ENCODE measurements at places on chromosomes 3 and 15. TPM values are rescaled to one million over a fixed set of nuclear protein-coding genes. Genes with fewer than 3 reads are reported as not detected.

GRCh38 chr3:111072031-111072921, 660 bp downstream of the NECTIN3 start:
- peak; percentile 83 for DNase-seq

Gene STRA6
- total RNA-seq = 0.51 TPM

- no peak for DNase-seq
Observed at GRCh38 chr3:108251265-108251664, 29.0 kb upstream of the IFT57 start.

- no peak for DNase-seq
Observed at GRCh38 chr3:177547711-177548350, 350.5 kb upstream of the TBL1XR1 start.

DNA sequence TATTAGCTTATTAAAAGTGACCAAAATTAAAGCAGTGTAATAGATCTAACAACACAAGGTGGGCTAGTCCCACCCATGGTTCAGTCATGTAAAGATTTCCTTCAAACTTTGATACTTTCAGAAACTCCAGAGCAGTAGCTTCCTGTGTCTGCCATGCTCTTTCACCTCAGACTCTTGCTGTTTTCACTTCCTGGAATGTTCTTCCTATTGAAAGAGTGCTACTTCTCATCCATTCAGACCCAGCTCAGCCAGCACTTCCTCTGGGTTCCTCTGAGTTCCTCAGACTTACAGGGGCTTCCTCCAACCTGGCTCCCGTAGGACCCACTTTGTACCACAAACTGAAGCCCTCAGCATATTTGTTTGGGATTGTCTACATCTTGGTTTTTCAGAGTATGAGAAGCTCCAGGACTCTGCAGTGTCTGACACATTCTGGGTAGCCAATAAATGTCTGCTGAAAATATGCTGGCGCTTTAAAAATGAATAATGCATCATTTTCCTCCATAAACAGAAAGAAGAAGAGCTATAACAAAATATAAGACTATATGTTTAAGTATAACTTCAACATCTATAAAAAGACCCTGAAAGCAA, 18.0 kb downstream of the NCEH1 start:
- no peak for DNase-seq

Gene GPR62
- not detected for total RNA-seq

- no peak for DNase-seq
Observed at GRCh38 chr3:113287111-113287802, 75.9 kb downstream of the BOC start.

Gene FAM81A
- 1.2 TPM for total RNA-seq

DNA sequence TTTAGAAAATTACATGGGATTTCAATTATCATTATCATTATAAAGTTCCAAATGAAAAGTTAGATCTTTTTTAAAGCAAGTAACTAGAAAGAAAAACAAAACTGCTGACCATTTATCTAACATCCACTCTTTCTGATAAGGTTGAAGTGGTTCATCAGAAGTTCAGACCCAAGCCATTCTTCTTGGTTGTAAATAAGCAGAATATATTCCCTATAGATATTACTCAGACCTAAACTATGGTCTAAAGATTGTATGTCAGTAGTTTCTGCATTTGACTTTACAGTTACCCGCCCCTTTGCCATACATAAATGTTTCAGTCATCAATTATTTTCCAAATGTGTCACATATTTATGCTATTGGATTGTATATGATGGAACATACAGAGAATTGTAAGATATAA, 136.7 kb downstream of the PLOD2 start:
- no peak for DNase-seq

DNA sequence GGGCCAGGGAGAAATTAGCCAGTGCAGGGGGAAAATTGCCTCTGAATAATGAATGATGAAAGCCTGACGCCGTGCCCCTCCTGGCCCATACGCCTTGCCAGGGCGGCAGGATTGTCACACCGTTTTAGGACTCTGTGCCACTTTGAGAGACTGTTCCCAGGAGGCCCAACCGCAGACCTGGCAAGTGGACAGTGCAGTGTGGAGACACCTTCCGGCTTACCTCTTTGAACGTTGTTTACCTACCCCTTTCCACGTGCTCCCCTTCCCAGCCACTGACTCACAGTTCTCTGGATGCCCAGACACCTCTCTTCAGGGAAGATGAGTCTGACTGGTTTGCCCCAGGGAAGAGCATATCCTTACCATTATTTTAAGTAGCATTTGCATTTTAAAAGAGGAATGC, 84.0 kb upstream of the PXYLP1 start:
- no peak for DNase-seq

DNA sequence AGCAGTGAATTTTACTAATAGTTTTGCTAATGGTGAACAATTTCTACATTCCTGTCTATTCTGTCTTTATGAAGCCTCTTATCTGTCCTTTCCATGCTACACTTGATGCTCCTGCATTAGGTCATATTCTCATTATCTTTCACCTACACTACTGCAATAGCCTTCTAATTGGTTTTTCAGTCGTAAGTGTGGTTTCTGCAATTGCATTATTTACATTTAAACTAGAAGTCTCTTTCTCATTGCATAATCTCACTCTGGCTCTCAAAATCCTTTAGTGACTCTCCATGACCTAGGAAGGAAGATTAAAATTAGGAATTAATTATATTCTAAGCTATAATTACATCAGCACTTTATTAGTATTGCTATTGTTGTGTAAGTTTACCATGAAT, 686.5 kb downstream of the IGSF11 start:
- no peak for DNase-seq

DNA sequence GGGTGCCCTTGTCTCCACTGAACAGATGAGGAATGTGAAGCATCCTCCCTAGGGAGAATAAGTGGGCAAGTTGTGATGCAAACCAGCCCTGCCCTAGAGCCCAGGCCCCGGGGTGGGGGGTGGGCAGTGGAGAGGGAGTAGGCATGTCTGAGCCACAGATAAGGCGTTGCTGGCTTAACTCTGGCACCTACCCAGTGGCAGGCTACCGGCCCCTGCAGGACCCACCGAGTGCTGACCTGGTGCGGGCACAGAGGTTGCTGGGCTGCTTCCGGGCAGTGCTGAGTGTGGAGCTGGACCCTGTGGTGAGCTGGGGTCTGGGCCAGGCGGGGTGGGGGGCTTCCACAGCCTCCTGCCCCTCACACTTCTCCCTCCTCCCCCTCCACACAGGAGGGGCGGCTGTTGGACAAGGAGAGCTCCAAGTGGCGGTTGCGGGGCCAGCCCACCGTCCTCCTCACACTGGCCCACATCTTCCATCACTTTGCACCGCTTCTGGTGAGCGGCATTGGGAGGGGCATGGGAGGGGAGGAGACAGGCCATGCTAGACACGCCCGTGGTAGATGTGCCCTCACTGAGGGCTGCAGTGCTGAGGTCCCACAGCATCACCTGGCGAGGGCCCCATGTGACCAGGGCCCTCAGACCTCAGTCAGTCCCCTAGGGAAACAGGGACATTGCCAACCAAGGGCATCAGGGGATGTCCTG, 10.1 kb downstream of the RNF123 start:
- no peak for DNase-seq

GRCh38 chr15:51499379-51499976, 123.1 kb downstream of the DMXL2 start:
- no peak for DNase-seq

Gene DNAJC13
- 70.4 TPM for total RNA-seq

Gene CTXND1
- 0.21 TPM for total RNA-seq

GRCh38 chr3:138398791-138399575, 35.4 kb upstream of the ESYT3 start:
- DNase-seq = no peak

GRCh38 chr3:194300936-194301335, 50.2 kb downstream of the CPN2 start:
- DNase-seq = no peak

GRCh38 chr3:48847053-48847503, 596 bp downstream of the PRKAR2A start:
- DNase-seq = peak; percentile 89

All from aorta (tissue), 5 donors.